Memory B cell (primary cell): ENCODE measurements at places on chromosomes 6 and 20.

- no peak for DNase-seq
Observed at GRCh38 chr20:32495217-32495565, 89.9 kb downstream of the NOL4L start.

DNA sequence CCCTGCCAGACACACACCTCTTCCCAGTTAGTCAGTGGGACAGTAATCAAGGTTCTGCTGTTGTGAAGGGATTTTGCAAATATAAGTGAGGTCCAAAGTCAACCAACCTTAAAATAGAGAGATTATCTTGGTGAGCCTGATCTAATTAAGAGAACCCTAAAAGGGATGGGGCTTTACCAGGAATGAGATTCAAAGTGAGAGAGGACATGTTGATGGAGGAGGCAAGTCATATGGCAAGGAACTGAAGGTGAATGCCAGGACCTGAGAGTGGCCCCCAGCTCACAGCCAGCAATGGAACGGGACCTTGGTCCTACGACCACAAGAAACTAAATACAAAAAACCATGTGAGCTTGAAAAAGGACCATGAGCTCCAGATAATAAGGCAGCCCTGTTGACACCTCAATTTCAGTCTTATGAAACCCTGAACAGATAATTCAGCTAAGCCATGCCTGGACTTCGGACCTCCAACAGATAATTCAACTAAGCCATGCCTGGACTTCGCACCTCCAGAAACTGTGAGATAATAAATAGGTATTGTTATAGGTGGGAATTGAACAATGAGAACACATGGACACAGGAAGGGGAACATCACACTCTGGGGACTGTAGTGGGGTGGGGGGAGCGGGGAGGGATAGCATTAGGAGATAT, 253.4 kb downstream of the GMPR start:
- no peak for DNase-seq

- DNase-seq, result no peak
Observed at GRCh38 chr20:63433756-63434531, 38.5 kb downstream of the KCNQ2 start.

DNA sequence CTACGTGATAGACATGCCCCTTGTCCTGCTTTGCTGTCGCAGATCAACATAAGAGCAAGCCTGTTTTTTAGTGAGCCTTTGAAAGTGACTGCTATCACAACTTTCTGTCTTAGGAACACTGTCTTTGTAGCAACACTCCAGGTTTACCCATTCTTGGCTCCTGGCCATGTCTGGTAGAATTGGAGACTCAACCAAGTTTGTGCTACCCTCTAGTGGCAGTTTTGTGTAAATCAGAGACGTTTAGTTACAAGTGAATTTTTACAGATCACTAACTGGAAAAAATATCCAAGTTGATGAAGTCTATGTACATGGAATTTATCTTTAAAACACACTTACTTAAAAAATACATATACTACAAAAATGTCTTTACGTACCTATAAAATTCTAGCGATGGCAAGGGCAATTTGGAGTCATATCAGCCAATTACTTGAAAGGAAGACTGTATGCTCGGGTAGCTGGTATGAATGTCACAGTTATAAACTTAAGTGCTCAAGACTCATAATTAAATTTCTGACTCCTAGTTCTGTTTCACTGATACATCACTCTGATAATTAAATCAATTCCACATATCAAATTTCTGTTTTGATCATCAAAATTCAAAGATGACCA, 101.4 kb downstream of the ADGB start:
- no peak for DNase-seq

DNA sequence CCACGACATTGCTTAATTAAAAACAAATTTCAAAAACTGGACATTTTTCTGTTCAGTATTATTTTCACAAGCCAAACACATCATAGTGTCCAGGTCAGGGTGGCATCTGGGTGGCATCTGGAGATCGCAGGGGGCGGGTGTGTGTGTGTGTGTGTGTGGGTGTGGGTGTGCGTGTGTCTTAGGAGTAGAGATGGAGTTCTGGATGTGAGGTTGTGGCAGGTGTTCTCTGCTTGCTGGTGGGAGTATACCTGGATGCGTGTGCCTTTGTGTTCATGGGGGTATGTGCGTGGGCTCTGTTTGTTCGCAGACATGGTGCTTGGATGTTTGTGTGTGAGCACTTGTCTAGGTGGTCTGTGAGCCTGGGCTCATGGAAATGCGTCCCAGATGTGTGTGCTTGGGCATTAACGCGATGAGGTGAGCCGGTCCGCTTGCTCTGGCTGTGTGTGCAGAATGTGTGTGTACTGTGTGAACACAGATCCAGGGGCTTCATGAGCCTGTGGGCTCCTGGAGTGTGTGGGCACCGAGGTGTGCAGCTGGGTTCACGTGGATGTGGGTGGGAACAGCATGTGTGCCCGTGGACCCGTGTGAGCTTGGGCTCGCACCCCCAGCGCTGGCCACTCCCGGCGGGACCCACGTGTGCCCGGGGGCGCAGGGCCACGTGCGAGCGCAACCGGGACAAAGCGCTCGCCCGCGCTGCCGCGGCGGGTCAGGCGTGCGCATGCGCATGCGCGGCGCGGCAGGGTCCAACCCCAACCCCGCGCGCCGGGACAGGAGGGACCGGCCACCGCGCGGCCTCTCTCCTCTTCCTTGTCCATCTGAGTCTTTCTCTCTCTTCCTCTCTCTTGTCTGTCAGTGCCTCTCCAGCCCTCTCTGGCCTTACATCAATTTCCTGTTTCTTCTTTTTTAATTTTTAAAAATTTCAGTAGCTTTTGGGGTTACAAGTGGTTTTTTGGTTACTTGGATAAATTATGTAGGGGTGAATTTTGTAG, 60.4 kb downstream of the SRC start:
- DNase-seq, result peak; percentile 26

DNA sequence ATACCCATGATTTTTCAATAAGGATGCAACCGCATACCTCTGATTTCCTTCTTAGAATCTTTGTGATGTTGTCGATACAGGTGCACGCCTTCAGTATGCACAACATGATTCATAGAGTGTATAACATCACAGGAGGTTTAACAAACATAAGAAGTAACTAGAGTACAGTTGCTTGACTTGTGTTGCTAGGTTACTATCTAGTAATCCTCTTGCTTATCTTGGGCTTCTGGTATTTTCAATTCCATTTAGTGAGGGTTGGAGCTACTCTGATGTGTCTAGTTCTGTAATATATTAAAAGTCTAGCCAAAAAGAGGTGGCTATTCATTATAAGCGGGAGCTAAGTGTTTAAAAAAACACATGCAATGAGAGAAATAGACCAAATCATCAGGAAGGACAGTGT, 85.5 kb upstream of the TENT5A start:
- DNase-seq, result no peak

- no peak for DNase-seq
Observed at GRCh38 chr6:56593801-56594318, 48.8 kb downstream of the DST start.
